Stomach (tissue), 19 donors: ENCODE measurements at places on chromosomes 3 and 15. TPM values are rescaled to one million over a fixed set of nuclear protein-coding genes. Genes with fewer than 3 reads are reported as not detected.

- no peaks in the 10 kb centered on the region for H3K36me3 ChIP-seq
- DNase-seq = no peak
- H3K4me3 ChIP-seq = no peak overlapping the region
- peaks cover 12% of the 10 kb centered on the region for H3K4me1 ChIP-seq
Measured at GRCh38 chr3:27607370-27607769, 114.8 kb downstream of the EOMES start.

GRCh38 chr3:59538753-59539432, 489.1 kb upstream of the CFAP20DC start:
- H3K27ac ChIP-seq = no peak overlapping the region
- DNase-seq = no peak
- H3K4me1 ChIP-seq = no peaks in the 10 kb centered on the region
- H3K36me3 ChIP-seq = no peaks in the 10 kb centered on the region
- H3K4me3 ChIP-seq = no peak overlapping the region

DNA sequence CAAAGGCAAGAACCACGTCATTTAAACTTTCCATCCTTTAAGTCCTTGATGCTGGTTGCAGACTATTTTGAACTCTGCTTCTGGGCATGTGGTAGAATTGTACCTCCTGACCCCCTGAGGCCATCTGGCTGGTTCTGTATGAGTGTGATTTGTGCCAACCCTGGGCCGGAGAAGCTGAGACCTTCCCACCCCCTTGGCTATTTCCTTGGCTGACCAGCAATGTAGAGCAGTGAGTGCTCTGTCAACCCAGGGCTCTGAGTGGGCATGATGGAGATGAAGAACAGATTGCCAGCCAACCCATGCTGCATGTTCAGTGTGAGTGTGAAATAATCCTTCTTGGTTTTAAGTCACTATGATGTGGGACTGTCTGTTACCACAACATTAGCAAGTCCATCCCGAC, 82.1 kb upstream of the RASGRP1 start:
- H3K4me3 ChIP-seq = no peak overlapping the region
- no peak for DNase-seq
- no peaks in the 10 kb centered on the region for H3K4me1 ChIP-seq
- no peaks in the 10 kb centered on the region for H3K36me3 ChIP-seq

DNA sequence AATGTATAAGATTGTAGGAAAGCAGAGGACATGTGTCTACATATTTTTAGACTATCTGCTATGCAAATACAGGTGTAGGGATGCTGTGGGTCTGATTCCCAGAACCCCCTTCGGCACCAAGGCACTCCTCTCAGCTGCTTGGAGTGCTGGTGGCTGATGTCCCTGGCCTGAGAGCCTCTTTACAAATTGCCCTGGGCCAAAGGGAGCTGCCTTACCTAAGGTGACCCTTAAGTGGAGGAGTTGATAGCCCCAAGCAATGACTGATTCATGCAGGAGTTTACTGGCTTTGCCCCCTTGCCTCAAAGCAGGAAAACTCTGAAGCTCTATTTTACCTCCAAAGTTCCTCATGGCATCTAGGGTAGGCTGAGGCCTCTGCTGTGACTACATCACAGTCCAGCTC, 83.0 kb downstream of the ZNF385D start:
- no peaks in the 10 kb centered on the region for H3K36me3 ChIP-seq
- no peak overlapping the region for H3K4me3 ChIP-seq
- H3K27me3 ChIP-seq = no peaks in the 10 kb centered on the region
- H3K27ac ChIP-seq = no peak overlapping the region
- H3K4me1 ChIP-seq = no peaks in the 10 kb centered on the region

DNA sequence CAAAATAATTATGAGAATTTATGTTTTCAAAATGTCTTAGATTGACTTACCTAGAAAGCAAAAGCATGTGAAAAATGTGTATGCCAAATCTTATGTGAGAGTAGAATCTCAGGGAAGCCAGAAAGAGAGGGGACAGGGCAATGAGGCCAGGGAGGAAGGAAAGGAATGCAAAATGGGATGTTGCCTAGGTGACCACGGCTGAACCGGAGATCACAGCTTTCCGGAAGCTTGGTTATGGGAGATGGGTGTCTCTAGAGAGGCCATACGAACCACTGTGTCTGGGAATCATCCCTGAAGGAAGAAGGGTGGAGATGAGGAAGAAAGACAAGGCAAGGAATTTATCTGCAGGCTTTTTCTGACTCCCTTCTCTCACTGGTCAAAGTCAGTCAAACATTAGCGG, 76.0 kb downstream of the SUCLG2 start:
- H3K4me3 ChIP-seq = no peak overlapping the region
- H3K4me1 ChIP-seq = no peaks in the 10 kb centered on the region
- H3K27me3 ChIP-seq = no peaks in the 10 kb centered on the region

DNA sequence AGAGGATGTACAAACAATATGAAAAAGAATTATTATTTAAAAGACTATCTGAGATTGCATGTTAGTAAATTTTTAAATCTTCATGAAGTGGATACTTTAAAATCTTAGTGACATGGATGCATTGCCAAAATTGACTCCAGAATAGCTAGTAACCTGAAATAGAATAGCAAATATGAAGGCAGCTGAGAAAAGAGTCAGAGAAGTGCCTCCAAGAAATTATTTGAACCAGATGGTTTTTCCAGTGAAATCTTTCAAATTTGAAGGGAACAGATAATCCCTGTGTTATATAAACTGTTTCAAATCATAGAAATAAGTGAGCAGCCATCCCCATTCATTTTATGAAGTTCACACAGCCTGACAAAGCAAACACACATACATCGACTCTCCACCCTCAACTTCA, 29.6 kb downstream of the FSIP1 start:
- DNase-seq = no peak
- no peaks in the 10 kb centered on the region for H3K36me3 ChIP-seq
- no peaks in the 10 kb centered on the region for H3K4me1 ChIP-seq
- H3K27ac ChIP-seq = no peak overlapping the region
- H3K27me3 ChIP-seq = no peaks in the 10 kb centered on the region

GRCh38 chr3:183975981-183976662, 41.6 kb downstream of the ABCC5 start:
- no peaks in the 10 kb centered on the region for H3K27me3 ChIP-seq
- H3K4me1 ChIP-seq = no peaks in the 10 kb centered on the region
- peaks cover 12% of the 10 kb centered on the region for H3K36me3 ChIP-seq
- H3K27ac ChIP-seq = no peak overlapping the region
- no peak overlapping the region for H3K4me3 ChIP-seq
- no peak for DNase-seq

DNA sequence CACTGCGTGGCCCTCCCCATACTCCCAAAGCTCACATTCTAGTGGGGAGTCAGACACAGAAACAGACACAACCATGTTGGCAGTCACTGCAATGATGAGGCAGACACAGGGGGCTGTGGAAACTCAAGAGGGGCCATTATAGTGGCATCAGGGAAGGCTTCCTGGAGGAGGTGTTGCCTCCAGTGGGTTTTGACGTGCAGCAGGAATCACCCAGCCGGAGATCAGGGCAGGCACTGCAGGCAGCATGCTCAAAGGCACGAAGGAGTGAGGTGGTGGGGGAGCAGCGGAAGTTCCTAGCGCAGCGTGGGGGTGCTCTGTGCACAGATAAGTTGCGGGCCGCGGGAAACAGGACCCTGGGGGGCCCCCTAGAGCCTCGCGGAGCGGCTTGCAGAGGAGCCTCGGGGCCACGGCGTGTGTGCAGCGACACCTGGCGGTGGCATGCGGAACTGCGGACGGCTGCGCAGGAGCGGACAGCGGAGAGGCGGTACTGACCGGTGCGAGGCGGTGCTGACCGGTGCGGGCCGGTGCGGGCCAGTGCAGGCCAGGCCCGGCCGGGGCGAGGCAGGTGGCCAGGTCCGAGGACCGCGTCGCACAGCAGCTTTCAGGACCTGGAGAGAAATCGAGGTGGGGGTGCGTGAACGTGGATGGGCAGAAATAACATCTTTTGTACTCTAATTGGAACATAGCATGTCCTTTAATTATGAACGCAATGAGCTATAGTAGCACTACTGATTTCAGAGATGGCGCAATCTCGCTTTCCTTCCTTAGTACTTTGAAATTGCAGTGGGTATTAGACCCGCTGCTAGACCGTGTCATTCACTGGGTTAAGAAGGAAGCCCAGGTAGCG, 101.5 kb downstream of the FBLN2 start:
- H3K27me3 ChIP-seq = peaks cover 41% of the 10 kb centered on the region
- H3K27ac ChIP-seq = no peak overlapping the region
- H3K4me1 ChIP-seq = peaks cover 32% of the 10 kb centered on the region
- H3K4me3 ChIP-seq = no peak overlapping the region
- no peaks in the 10 kb centered on the region for H3K36me3 ChIP-seq

The PARP16 gene
- total RNA-seq = 17.5 TPM

- H3K27ac ChIP-seq = no peak overlapping the region
- peaks cover 7% of the 10 kb centered on the region for H3K36me3 ChIP-seq
- no peak for DNase-seq
- H3K27me3 ChIP-seq = no peaks in the 10 kb centered on the region
- no peaks in the 10 kb centered on the region for H3K4me1 ChIP-seq
- no peak overlapping the region for H3K4me3 ChIP-seq
Measured at GRCh38 chr3:64798316-64798715, 110.5 kb upstream of the ADAMTS9 start.

DNA sequence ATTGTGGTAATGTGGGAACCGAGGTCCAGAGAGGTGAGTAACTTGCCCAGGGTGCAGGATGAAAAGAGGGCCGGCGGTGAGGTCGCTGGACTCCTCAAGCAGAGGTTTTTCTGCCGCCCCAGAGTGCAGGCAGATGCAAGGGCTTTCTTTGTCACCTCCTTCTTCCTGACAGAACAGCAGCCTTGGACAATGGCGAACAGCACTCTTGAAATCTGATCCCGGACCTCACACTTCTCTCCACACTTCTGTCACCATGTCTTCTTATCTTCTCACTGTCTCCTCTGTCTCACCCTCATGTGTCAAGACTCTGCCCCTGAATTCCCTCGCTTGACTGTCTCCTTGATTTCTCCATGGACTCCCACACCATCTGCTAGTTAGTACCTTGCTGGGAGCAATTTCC, 15.4 kb upstream of the VPS8 start:
- no peaks in the 10 kb centered on the region for H3K4me1 ChIP-seq
- no peak overlapping the region for H3K4me3 ChIP-seq
- no peaks in the 10 kb centered on the region for H3K27me3 ChIP-seq
- DNase-seq = no peak

DNA sequence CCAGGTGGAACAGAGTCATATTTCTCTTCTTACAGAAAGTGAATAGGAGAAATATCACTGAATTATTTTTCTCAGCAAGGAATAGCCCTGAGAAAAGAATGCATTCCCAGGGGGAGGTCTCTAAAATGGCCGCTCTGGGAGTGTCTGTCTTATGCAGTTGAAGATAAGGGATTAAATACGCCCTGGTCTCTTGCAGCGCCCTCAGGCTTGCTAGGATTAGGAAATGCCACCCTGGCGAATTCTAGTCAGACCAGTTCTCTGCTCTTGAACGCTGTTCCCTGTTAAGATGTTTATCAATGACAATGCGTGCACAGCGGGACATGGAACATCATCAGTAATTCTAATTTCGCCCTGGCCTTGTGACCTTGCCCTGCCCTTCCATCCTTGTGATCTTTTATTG, 949.0 kb upstream of the SEMA6D start:
- H3K4me1 ChIP-seq = no peaks in the 10 kb centered on the region
- H3K27ac ChIP-seq = no peak overlapping the region
- DNase-seq = no peak
- H3K36me3 ChIP-seq = no peaks in the 10 kb centered on the region
- H3K27me3 ChIP-seq = no peaks in the 10 kb centered on the region

The PGBD4 gene
- 0.89 TPM for total RNA-seq

The PRSS50 gene
- not detected for total RNA-seq

DNA sequence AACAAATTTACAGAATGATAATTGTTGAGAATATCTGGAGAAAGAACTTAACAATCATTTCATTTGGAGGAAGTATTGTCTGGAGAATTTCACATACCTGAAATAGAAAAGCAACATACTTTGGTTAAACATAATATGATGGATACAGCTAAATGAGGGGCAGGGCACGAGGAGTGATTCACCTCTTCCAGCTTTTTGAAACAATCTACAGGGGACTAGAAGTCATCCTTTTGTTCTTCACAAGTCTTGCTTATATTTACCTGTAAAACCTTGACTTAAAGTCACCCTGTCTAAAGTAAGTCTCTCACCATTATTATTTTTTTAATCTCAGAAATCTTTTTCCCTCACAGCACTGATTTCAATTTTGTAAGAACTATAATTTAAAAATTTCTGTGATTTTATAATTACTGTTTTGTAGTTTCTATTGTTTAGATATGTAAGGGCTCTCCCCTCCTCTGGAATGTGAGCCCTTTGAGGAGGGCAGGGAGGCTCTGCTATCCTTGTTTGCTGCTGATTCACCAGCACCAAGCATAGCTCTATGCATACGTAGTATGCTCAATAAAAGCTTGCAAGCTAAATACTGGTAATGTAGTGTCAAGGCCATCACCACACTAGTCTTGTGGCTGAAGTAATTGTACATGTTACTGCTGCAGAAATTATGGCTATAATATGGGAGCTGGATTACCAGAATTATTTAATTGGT, 193.9 kb upstream of the THRB start:
- no peak for DNase-seq
- H3K36me3 ChIP-seq = no peaks in the 10 kb centered on the region
- peaks cover 18% of the 10 kb centered on the region for H3K4me1 ChIP-seq
- no peaks in the 10 kb centered on the region for H3K27me3 ChIP-seq

DNA sequence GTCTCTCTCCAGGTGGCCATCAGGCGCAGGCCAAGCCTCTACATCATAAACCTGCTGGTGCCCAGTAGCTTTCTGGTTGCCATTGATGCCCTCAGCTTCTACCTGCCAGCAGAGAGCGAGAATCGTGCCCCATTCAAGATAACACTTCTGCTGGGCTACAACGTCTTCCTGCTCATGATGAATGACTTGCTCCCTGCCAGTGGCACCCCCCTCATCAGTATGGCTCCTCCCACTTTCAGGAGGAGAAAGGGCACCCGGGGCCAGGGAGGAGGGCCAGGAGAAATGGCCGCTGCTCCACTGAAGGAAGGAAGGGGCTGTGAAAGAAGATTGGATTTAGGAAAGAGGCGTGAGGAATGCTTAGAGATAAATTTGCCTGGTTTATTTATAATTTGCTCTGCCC, 6.6 kb downstream of the HTR3C start:
- H3K27ac ChIP-seq = no peak overlapping the region
- DNase-seq = no peak
- H3K4me1 ChIP-seq = no peaks in the 10 kb centered on the region
- H3K4me3 ChIP-seq = no peak overlapping the region
- H3K27me3 ChIP-seq = no peaks in the 10 kb centered on the region
- H3K36me3 ChIP-seq = no peaks in the 10 kb centered on the region

The IGSF10 gene
- under 0.01 TPM for total RNA-seq

The MRPS11 gene
- 31.0 TPM for total RNA-seq

The KLHL6 gene
- total RNA-seq = 0.89 TPM

The IQCF5 gene
- total RNA-seq = not detected

DNA sequence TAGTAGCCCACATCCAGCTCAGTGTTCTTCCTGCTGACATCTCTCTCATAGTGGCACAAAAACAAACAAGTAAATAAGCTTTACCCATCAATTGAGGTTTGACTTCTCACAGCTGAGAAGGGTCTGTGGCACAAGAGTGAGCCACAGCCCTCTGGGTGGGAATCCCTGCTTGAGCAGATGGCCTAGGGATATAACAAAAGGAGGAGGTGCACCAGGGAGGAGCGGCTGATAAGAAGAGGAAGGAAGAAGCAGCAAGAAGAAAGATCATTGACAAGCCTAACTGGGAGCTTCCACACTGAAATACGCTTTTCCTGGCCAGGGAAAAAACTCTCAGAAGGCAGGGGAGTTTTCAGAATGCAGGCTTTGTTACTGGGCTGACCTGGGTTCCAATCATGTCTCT, 279.8 kb downstream of the UACA start:
- DNase-seq = no peak
- no peaks in the 10 kb centered on the region for H3K27me3 ChIP-seq
- H3K4me3 ChIP-seq = no peak overlapping the region
- H3K4me1 ChIP-seq = no peaks in the 10 kb centered on the region
- H3K36me3 ChIP-seq = no peaks in the 10 kb centered on the region

- H3K36me3 ChIP-seq = no peaks in the 10 kb centered on the region
- no peak for DNase-seq
- peaks cover 10% of the 10 kb centered on the region for H3K4me1 ChIP-seq
Measured at GRCh38 chr15:96182736-96183513, 147.6 kb upstream of the NR2F2 start.
